ENCODE measurements at places on chromosomes 7 and 10.
A peak's percentile ranks its signal among the peaks of the same experiment; 100 is the strongest.

DNA sequence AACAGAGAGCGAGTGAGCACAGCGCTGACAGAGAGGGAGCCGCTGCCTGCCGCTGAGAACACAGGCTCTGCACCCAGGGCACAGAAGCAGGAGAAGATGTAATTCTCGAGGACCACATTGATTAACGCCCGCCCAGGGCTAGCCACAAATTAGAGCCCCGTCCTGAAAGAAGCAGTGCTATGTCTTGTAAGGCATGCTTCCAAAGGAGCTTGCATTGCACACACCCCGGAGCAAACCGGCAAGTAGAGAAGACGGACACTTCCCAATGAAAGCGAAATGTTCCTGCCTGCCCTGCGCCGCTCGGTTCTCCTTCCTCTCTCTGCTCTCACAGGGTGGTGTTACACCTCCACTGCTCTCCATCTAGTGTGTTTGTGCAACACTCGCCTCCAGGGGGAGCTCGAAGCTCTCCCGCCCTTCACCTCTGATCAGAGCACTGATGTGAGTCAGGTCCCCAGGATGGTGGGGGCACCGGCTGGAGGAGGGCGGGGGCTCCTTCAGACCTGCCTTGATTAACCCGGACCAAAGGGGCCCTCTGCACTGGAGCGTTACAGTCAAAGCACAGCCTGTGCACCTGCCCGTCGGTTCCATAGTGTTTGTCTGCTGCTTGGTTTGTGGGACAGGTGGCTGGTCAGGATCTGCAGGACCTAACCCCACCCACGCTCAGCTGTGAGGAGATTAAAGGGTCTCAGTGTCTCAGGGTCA is 316.5 kb downstream of the ADARB2 start:
- peak; percentile 25 for DNase-seq

GRCh38 chr7:14787551-14787950 is 115.0 kb downstream of the DGKB start:
- DNase-seq = no peak

- DNase-seq = no peak
These were observed 43.4 kb downstream of the RGS10 start for GRCh38 chr10:119498889-119499676.

DNA sequence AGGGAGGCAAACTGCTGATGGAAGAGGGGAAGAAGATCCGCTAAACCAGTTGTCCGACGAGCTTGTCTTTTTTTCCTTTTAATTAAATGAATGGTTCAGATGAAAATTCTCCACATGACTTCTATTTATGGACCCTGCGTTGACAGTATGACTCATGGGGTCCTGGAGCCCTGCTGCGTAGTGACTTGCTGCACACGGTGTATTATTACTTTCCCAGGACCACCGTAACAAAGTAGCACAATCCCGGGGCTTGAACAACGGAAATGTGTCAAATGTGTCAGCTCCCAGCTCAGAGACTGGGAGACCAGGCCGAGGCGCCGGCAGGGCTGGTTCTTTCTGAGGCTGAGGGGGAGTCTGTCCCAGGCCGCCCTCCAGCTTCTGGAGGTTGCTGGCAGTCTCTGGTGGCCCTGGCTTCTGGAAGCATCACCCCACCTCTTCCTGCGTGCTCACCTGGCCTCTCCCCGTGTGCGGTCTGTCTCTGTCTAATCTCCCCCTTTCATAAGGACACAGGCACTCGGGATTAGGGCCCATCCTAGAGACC is 33.8 kb upstream of the MNX1 start:
- no peak for DNase-seq

GRCh38 chr10:133394801-133395221 is 854 bp downstream of the MTG1 start:
- DNase-seq = no peak
